ENCODE measurements at places on chromosomes 1 and 21.

DNA sequence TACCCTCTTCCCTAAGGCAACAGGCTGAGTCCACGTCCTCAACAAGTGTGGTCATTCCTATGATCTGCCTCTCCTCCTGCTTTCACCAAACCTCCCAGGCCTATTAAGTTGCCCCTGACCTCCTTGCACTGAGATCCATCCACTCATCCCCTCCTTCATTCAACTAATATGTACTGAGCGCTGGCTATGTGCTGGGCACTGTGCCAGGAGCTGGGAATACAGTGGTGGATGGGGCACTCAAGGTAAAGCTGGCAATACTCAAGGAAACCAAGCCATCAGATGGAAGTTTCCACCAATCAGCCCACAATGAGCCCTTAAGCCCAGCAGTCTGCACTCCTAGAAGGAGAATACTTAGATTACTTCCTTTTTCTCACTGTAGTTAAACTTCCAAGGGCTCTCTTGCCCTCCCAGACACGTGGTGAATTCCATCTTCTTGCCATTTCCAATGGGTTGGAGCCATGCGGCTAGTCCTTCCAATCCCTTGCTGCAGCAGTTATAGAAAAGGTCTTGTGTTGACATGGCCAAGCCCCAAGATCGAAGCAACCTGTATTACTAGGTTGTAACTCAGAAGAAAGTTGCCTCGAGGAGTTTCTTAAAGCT is 279.9 kb upstream of the RUNX1 start:
- DNase-seq: no peak

DNA sequence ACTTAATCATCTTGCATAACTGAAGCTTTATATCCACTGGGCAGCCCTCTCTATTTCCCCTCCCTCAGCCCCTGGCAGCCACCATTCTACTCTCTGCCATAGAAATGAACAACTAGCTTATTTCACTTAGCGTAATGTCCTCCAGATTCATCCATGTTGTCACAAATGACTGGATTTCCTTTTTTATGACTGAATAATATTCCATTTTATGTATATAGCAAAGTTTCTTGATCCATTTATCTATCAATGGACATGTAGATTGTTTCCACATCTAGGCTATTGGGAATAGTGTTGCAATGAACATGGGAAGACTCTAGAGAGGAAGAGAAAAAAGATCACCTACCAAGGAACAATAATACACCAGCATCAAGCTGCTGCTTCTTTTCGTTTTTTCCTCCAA is 32.1 kb upstream of the EEIG2 start:
- no peak for DNase-seq

- DNase-seq: no peak
These were observed 63.6 kb upstream of the NGF start for GRCh38 chr1:115401676-115402075.

- DNase-seq: no peak
These were observed 31.2 kb downstream of the PCSK9 start for GRCh38 chr1:55070293-55071164.

- DNase-seq: no peak
These were observed 459 bp downstream of the CAPZB start for GRCh38 chr1:19484798-19485361.

GRCh38 chr1:76909311-76909710 is 42.0 kb downstream of the ST6GALNAC5 start:
- no peak for DNase-seq

- no peak for DNase-seq
These were observed 21.3 kb downstream of the ZCCHC17 start for GRCh38 chr1:31318146-31318545.

GRCh38 chr1:62436039-62436465 is 797 bp upstream of the USP1 start:
- no peak for DNase-seq

DNA sequence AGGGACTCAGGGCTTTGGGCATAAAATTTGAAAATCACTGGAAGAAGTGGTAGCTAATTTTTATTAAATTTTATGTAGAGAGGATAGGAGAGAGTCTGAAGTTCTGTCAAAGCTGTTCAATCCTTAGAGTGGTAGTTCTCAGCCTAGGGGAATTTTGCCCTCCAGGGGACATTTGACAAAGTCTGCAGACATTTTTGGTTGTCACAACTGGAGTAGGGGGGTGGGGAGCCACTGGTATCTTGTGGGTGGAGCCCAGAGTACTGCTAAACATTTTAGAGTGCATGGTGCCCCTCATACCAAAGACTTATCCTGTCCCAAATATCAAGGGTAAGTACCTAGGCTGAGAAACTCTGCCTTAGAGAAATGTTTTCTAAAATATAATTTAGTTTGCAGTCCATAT is 30.2 kb downstream of the RASAL2 start:
- no peak for DNase-seq

Data from HS-5 (cell line).